ENCODE measurements at places on chromosomes 2 and 18.

DNA sequence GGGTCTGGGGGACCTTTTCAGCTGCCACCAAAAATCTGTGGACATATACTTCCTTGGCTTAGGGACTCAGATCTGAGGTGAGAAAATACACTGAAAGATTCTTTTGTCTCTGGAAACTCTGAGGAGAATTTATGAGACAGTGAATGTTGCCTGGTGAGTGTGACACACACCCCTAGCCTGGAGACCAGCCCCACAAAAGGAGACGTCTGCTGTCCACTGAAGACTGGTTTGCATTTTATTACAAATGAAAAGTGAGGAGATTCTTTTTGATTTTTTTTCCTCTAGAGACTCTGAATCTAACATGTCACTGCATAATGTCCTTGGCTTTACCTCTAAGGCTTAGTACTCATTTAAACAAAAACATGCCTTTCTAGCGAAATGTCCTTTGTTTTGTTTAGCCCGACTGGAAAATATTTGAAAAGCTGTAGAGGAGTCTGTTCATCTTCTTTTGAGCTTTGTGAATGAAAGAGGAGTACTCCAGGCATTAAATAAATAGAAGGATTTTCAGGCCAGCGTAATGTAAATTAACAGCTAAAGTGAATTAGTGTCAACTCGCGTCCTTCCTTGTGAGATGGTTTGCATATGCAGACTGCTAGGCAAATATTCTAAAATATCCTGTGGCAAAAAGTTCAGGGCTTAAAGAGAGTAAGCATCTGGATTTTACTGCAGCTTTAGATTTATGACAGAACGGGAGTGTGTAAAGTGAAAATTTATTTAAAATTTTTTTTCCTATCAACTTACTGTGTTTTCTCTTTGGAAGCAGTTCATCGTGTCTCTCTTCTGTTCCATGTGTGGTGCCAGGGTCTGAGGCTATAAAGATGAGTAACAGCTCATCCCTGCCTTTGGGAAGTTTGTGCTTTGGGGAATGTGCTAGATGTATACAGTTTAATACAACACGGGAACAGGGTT, 125.4 kb downstream of the VWA3B start:
- no peak for DNase-seq

DNA sequence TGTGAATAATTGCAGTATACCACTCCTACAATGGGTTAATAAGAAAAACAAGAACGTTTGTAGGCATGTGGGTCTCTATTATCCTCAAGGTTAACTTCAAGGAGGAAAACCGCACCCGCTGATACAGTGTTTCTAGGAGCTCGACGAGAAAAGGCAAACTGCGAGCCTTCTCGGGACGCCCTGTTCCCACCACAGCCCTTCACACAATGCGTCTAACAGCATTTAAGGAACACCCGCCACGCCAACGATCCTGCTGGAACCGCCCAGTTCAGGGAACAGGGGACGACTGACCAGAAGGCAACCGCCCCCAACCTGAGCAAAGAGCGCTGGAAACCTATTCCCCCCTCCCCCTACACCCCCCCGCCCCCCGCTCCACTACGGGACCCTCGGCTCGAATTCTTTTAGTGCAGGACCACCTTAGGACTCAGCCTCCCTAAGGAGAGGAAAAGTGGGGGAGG, 710 bp upstream of the TMSB10 start:
- DNase-seq: peak; percentile 33

- peak; percentile 67 for DNase-seq
Observed at GRCh38 chr2:64359892-64360657, 93.9 kb upstream of the LGALSL start.

DNA sequence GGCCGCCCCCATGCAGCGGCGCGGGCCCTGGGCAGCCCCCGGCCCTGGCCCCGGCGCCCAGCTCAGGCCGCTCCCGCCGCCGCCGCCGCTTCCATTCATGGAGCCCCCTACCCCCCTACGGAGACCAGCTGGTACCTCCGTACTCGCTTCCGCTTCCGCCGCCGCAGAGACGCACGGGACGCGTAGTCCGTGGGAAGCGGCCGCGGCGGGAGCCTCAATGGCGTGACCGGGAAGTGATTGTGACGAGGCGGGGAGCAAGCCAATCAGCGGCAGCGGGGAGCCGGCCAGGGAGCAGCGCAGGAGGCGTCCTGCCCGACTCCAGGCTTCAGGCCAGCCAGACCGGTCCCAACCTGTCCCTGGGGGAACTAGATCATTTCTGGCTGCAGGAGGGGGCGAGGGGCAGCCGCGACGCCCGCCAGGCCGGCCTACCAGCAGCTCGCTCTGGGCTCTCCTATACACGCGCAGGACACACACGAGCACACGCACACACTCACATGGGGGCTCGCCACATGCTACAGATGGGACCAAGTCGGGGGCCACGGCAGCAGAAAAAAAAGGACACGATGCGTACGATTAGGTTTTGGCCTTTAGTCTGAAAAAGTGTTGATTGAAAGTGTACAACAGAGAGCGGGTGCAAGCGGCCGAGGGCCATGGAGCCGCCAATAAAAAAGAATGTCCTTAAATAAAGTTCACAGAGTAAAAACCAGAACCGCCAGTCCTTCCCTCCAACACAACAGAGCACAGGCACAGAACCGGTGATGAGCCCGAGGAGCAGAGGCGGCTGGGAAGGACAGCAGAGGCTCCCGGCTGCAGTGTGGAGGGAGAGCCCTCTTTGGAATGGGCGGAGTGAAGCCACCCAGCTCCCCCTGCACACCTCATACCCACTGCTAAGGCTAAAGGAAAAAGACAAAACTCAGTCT, at the start of gene ZNF513:
Gene ZNF513, minus strand, starts transcription at position 109 of the 920 bp plus-strand sequence. CDS start 208 bp downstream, outside the sequence.
- DNase-seq: peak; percentile 90

- DNase-seq: no peak
Observed at GRCh38 chr2:205139822-205140463, 542.4 kb upstream of the NRP2 start.

- DNase-seq: no peak
Observed at GRCh38 chr2:173605994-173606393, 251.3 kb downstream of the CDCA7 start.

- DNase-seq: peak; percentile 5
Observed at GRCh38 chr2:168573128-168573903, 117.2 kb downstream of the CERS6 start.

GRCh38 chr18:79583984-79584401, 95.6 kb upstream of the CTDP1 start:
- no peak for DNase-seq

GRCh38 chr2:19461504-19462255, 103.3 kb upstream of the OSR1 start:
- DNase-seq: no peak

- no peak for DNase-seq
Observed at GRCh38 chr2:14587119-14587518, 45.4 kb upstream of the LRATD1 start.

DNA sequence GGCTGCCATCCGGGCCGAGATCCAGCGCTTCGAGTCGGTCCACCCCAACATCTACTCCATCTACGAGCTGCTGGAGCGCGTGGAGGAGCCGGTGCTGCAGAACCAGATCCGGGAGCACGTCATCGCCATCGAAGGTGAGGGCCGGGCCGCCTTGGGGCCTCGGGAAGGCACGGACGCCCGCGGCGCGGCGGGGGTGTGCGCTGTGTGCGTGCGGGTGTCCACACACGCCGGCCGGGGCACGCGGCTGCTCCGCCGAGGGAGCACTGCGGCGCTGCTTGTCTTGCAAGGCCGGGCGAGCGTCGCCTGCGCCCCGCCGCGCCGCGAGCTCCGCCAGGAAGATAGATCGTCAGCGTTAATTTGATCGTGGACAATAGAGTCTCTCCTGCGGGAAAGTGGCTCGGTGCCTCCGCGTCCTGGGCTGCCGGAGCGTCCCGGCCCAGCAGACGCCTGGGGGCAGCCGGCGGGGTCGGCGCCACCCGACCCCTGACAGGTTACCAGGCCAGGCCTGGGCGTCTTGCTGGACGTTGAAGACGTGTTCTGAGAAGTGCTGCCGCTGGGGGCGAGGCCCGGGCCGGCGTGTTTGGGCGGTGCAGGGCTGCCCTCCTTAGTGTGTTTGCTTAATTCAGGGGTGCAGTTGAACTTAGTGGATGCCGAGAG, 1.0 kb downstream of the AGAP1 start:
- peak; percentile 16 for DNase-seq

GRCh38 chr2:24708537-24709152, 84.5 kb downstream of the PTRHD1 start:
- DNase-seq: no peak
